ENCODE measurements at places on chromosomes 5 and 9. TPM values are rescaled to one million over a fixed set of nuclear protein-coding genes. Genes with fewer than 3 reads are reported as not detected.

GRCh38 chr5:107104040-107104995 lies 566.4 kb downstream of the EFNA5 start:
- no peaks in the 10 kb centered on the region for H3K27me3 ChIP-seq
- no peak overlapping the region for H3K4me3 ChIP-seq
- no peaks in the 10 kb centered on the region for H3K4me1 ChIP-seq
- no peak for DNase-seq
- H3K27ac ChIP-seq, result no peak overlapping the region

GRCh38 chr5:177507165-177507564 lies 2.5 kb downstream of the DOK3 start:
- no peak overlapping the region for H3K27ac ChIP-seq
- no peak for DNase-seq
- H3K4me1 ChIP-seq, result no peaks in the 10 kb centered on the region
- H3K4me3 ChIP-seq, result no peak overlapping the region
- peaks cover 2% of the 10 kb centered on the region for H3K36me3 ChIP-seq

- H3K4me1 ChIP-seq, result no peaks in the 10 kb centered on the region
- DNase-seq, result no peak
- peaks cover 3% of the 10 kb centered on the region for H3K36me3 ChIP-seq
- H3K27me3 ChIP-seq, result no peaks in the 10 kb centered on the region
Measured at GRCh38 chr9:136389396-136389795, 10.6 kb downstream of the SNAPC4 start.

DNA sequence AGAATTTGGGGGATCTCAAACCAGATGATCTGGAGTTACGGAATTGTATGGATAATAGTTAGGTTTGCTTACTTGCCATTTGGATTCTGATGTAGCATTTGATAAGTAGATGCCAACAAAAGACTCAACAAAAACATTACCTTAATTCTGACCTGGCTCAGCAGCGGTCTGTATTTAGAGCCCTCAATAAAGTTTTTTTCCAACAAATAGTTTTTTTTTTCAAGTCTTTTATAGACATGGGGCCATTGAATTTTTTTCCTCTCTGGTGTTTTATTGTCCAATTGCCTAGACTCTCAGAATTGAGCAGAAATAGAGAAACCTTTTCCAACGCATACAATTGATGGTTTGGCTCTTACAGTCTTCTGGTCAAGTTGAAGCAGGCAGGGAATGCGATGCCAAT lies 192.8 kb upstream of the GAS1 start:
- H3K4me3 ChIP-seq, result no peak overlapping the region
- no peaks in the 10 kb centered on the region for H3K27me3 ChIP-seq
- H3K27ac ChIP-seq, result no peak overlapping the region

GRCh38 chr9:121992571-121993212 lies 100.4 kb downstream of the TTLL11 start:
- H3K27me3 ChIP-seq, result no peaks in the 10 kb centered on the region
- DNase-seq, result peak; percentile 56
- H3K27ac ChIP-seq, result no peak overlapping the region
- H3K4me3 ChIP-seq, result no peak overlapping the region
- H3K4me1 ChIP-seq, result no peaks in the 10 kb centered on the region

GRCh38 chr9:114382699-114383520 lies 4.9 kb downstream of the AKNA start:
- H3K27me3 ChIP-seq, result no peaks in the 10 kb centered on the region
- no peaks in the 10 kb centered on the region for H3K4me1 ChIP-seq
- peak overlapping the region; percentile 93 for H3K27ac ChIP-seq
- peaks cover 33% of the 10 kb centered on the region for H3K36me3 ChIP-seq
- H3K4me3 ChIP-seq, result peak overlapping the region; percentile 17

- H3K4me3 ChIP-seq, result peak overlapping the region; percentile 42
- H3K27me3 ChIP-seq, result no peaks in the 10 kb centered on the region
- DNase-seq, result no peak
- peak overlapping the region; percentile 88 for H3K27ac ChIP-seq
Measured at GRCh38 chr9:128099231-128099931, 28.1 kb downstream of the PTGES2 start.

DNA sequence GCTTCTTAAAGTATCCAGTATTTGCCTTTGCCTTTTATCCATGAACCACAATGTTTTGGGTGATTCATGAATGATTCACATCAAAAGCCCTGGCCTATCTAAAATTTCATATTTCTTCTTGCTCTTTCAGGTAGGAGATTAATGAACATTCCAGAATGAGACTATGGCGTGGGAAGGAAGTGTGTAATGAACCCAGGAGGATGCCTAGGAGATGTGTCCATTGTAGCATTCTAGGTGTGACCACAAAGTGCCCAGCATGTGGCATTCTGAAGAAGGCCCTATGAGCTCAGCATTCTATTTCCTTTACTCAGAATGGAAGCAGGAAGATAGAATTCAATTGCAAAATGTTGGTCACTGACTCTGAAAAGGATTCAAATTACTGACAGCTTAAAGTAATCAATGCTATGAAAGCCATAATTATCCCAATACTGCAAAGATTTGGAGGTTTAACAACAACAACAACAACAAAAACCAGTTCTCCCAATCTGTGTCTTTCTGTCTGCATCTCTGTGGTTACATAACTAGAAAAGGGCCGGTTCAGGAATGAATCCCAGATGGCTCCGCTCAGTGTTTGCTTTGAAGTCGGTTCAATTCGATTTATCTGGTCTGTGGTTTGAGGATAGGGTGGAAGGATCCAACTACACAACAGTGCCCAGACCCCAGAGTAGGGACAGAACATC lies 126.7 kb downstream of the FOXD1 start:
- peak overlapping the region; percentile 41 for H3K27ac ChIP-seq
- no peaks in the 10 kb centered on the region for H3K4me1 ChIP-seq
- H3K36me3 ChIP-seq, result no peaks in the 10 kb centered on the region

GRCh38 chr9:138115506-138115905 lies 237.9 kb downstream of the CACNA1B start:
- no peaks in the 10 kb centered on the region for H3K27me3 ChIP-seq
- H3K4me3 ChIP-seq, result no peak overlapping the region
- H3K4me1 ChIP-seq, result no peaks in the 10 kb centered on the region

GRCh38 chr9:114237247-114237646 lies 81.9 kb downstream of the COL27A1 start:
- no peaks in the 10 kb centered on the region for H3K4me1 ChIP-seq
- H3K27ac ChIP-seq, result no peak overlapping the region
- DNase-seq, result no peak
- no peaks in the 10 kb centered on the region for H3K27me3 ChIP-seq
- H3K4me3 ChIP-seq, result no peak overlapping the region

GRCh38 chr9:37956904-37957663 lies 53.2 kb upstream of the SLC25A51 start:
- H3K4me3 ChIP-seq, result no peak overlapping the region
- H3K36me3 ChIP-seq, result no peaks in the 10 kb centered on the region
- no peak overlapping the region for H3K27ac ChIP-seq
- no peak for DNase-seq
- H3K4me1 ChIP-seq, result no peaks in the 10 kb centered on the region

- H3K4me1 ChIP-seq, result peaks cover 17% of the 10 kb centered on the region
- peak; percentile 7 for DNase-seq
- no peaks in the 10 kb centered on the region for H3K36me3 ChIP-seq
Measured at GRCh38 chr5:168765551-168766425, 186.6 kb upstream of the PANK3 start.

WNT8A gene
- total RNA-seq, result not detected

EQTN gene
- 2.7 TPM for total RNA-seq

Data from tibial nerve (tissue), 4 donors.